ENCODE measurements at places on chromosomes 5 and 9.
A peak's percentile ranks its signal among the peaks of the same experiment; 100 is the strongest.

DNA sequence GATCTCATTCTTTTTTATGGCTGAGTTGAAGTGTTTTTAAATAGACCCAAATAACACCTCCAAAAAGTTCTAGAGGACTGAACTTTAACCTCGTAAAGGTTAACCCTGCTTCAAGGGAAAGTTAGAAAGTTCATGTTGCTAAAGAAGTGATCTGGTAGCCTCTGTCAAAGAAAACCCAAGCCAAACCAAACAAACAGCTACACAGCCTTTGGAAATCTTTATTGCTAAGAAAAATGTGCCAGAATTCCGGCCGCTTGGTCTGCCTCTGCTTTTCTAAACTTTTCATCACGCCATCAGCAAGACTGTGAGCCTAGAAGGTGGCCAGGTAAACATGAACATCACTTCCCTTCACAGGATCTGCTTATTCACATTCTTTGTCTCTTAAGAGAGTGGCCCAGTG lies 17.9 kb downstream of the FUBP3 start:
- no peak for DNase-seq

GRCh38 chr9:9719373-9720112 lies 893.3 kb downstream of the PTPRD start:
- peak; percentile 57 for DNase-seq

- no peak for DNase-seq
Measured at GRCh38 chr5:14222206-14222605, 79.1 kb downstream of the TRIO start.

GRCh38 chr5:139975306-139975705 lies 67.8 kb downstream of the NRG2 start:
- no peak for DNase-seq

DNA sequence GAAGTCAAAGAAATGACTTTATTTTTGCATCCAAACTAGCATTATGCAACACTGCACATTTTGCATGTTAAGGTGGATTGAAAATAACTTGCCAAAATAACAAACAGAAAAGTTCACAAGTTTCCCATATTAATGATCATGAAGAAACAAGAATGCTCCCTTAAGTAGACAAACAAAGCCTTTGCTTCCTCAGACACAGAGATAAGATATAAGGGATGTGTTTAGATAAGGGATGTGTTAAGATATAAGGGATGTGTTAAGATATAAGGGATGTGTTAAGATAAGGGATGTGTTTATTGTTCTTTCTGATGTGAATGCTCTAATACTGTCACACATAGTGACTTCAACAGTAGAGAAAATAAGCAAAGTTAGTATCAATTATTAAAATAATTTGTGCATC lies 174.8 kb downstream of the GABRG2 start:
- DNase-seq, result no peak
